ENCODE measurements at places on chromosomes 2 and 18.

DNA sequence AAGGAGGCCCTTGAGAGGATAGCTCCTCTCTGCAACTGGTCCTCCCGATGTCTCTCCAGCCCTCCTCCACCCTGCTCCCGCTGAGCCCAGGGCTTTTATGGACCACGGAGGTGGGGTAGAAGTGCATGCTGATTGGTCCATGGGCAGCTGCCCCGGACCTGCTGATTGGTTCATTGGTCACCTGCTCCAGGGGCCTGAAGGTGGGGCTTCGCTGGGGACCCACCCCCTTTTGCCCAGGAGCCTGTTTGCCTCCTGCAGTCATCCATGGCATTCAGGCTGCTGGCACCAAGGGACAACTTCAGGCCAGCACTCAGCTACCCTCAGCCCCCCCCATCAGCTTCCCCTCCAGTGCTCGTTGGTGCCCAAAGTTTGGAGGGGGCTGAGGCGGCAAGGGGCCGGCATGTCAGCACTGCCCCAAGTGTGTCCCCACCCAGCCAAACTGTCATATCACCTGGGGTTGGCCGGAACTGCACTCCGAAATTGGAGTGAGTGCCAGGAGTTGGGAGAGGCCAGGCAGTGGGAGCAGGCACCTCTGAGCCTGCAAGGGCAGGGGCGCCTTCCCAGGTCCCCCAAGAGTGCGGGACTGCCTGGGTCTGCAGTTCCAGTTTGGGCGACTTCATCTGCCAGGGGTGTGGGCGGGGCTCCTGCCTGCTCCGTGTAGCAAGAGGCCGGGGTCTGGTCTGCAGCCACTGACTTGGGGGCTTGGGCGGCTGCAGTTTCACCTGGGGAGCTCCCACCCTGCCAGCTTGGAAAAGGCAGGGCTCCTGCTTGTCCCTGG lies 288.9 kb downstream of the RDH14 start:
- DNase-seq, result no peak

DNA sequence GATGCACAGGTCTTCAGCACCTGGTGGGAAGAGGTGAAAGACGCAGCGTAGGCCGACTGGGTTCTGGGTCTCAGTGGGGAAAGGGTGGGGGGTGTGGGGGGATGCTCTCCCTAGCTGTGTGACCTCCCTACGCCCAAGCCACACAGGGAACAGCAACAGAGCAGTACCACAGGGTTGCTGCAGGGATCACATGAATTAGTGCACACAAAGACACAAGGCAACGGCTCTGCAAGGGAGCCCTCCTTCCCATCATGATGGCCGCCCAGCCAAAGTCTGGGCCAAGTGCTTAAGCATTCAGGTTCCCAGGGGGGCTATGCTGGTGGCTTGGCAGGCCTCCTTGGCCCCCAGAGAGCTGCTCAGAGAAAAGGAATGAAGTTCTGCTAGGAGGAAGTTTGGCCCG lies 28.2 kb upstream of the GBX2 start:
- no peak for DNase-seq

DNA sequence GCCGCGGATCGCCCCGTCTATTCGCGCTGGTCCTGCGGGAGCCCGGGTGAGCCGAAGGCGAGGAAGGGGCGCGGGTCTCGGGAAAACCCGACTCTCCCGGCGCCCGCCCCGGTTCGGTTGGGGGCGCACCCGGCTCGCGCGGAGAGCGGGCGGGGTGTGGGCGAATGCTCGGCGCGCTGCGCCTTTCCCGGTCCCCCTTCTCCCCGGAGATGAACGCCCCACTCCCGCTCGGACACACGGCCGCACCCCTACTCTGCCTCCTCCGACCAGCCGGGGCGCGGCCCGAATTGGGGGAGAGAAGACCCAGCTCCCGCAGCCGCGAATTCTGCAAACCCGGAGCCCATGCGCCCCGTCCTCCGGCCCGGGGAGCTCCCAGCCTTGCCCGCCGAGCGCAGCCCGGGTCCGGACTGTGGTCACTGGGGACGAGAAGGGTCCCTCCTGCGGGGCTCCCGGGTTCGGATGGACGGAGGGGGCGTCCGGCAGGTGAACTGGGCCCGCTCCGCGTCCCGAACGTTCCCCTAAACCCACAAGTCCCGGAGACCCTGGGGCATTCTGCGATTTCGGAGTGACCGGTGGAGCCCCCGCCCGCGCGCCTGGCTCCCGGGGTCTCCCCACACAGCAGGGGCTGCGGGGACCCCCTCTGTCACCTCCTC lies 734 bp downstream of the KCNG2 start:
- no peak for DNase-seq

DNA sequence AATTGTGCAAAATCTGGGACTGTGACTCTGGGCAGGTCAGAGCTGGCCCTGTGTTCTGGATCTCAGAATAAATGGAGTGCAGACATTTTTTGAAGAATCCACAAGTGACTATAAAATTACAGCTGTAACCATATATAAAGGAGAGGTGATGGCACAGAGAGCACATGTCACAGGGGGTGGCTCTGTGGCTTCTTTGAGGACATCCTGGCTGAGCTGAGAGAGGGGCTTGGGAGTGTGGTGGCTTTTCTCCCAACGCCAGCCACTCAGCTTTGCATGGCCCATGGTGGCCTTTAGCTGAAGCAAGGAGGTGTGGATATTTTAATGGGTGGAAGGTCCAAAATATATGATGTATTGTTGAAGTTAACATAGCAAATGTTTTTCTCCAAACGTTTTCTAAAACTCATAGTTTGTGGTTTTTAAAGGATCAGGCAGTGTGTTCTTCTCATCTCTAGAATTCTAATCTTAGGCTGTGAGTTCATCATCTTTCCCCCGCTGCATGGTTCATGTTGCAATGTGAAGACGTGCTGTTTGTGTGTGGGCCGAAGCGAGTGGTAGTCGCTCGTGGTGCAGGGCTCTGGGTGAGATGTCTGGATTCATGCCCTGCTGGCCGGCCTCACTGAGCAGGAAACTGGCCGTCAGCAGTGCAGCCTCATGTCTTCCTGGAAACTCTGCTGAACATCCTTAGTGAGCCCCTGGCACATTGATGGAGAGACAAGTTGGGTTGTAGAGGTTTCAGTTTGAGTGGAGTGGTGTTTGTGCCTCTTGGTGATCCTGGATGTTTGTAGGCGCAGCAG lies 109.9 kb downstream of the ZNF236 start:
- no peak for DNase-seq

GRCh38 chr2:133887676-133888040 lies 319.4 kb upstream of the NCKAP5 start:
- DNase-seq, result no peak

- DNase-seq, result no peak
These were observed 42.3 kb downstream of the AQP12A start for GRCh38 chr2:240733803-240734495.
